ENCODE measurements at places on chromosomes 6 and 20. TPM values are rescaled to one million over a fixed set of nuclear protein-coding genes. Genes with fewer than 3 reads are reported as not detected.

EBF4 gene
- polyA plus RNA-seq, result not detected

DUSP15 gene
- polyA plus RNA-seq, result not detected

EYA4 gene
- not detected for polyA plus RNA-seq

PGC gene
- polyA plus RNA-seq, result not detected

KCNG1 gene
- polyA plus RNA-seq, result not detected

GABRR1 gene
- polyA plus RNA-seq, result not detected

RAET1E gene
- polyA plus RNA-seq, result not detected

ATP6V1G2 gene
- polyA plus RNA-seq, result 0.41 TPM

WFDC10B gene
- not detected for polyA plus RNA-seq

PPP1R14C gene
- polyA plus RNA-seq, result not detected

CLPSL2 gene
- polyA plus RNA-seq, result not detected

DEFB124 gene
- not detected for polyA plus RNA-seq

SLC17A2 gene
- polyA plus RNA-seq, result not detected

SLC17A9 gene
- 0.81 TPM for polyA plus RNA-seq

IL17F gene
- not detected for polyA plus RNA-seq

PBOV1 gene
- polyA plus RNA-seq, result not detected

ZBTB12 gene
- not detected for polyA plus RNA-seq

MYLK2 gene
- polyA plus RNA-seq, result not detected

Data from CD14-positive monocyte (primary cell).